Lower lobe of right lung (tissue), 2 donors: ENCODE measurements at places on chromosomes 4 and X. TPM values are rescaled to one million over a fixed set of nuclear protein-coding genes. Genes with fewer than 3 reads are reported as not detected.

GRCh38 chrX:76517544-76517943 lies 90.0 kb downstream of the MAGEE1 start:
- no peak overlapping the region for H3K27ac ChIP-seq
- no peaks in the 10 kb centered on the region for H3K27me3 ChIP-seq
- H3K36me3 ChIP-seq = no peaks in the 10 kb centered on the region
- H3K4me1 ChIP-seq = no peaks in the 10 kb centered on the region
- no peak overlapping the region for H3K4me3 ChIP-seq
- DNase-seq = no peak

GRCh38 chrX:136157187-136157586 lies 9.9 kb downstream of the FHL1 start:
- H3K27ac ChIP-seq = no peak overlapping the region
- DNase-seq = no peak
- no peaks in the 10 kb centered on the region for H3K27me3 ChIP-seq
- no peaks in the 10 kb centered on the region for H3K36me3 ChIP-seq

GRCh38 chrX:96311366-96311765 lies 373.3 kb upstream of the DIAPH2 start:
- H3K4me1 ChIP-seq = no peaks in the 10 kb centered on the region
- no peak overlapping the region for H3K4me3 ChIP-seq
- H3K36me3 ChIP-seq = no peaks in the 10 kb centered on the region
- H3K27ac ChIP-seq = no peak overlapping the region
- no peaks in the 10 kb centered on the region for H3K27me3 ChIP-seq

GRCh38 chrX:9997524-9997923 lies 30.4 kb downstream of the CLDN34 start:
- no peaks in the 10 kb centered on the region for H3K4me1 ChIP-seq
- H3K27me3 ChIP-seq = no peaks in the 10 kb centered on the region
- H3K36me3 ChIP-seq = no peaks in the 10 kb centered on the region
- no peak overlapping the region for H3K4me3 ChIP-seq
- DNase-seq = no peak
- no peak overlapping the region for H3K27ac ChIP-seq

DNA sequence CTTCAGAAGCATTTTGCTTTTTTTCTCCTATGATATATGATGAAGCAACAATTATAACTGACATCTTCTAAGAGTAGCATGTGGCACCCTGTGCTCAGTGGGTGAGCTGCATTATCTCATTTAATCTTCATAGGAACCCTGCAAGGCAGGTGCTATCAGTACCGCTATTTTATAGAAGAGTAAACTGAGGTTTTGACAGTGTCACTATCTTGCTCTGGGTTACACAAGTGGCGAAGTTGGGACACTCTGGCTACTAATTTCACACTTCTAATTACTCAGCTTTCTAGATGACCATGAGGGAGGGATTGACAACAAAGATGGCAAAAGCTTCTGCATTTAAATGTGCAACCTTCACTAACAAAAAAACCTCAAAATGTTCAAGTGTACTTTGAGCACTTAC lies 76.9 kb upstream of the CAMK2D start:
- no peaks in the 10 kb centered on the region for H3K36me3 ChIP-seq
- no peak overlapping the region for H3K4me3 ChIP-seq
- DNase-seq = no peak
- H3K4me1 ChIP-seq = no peaks in the 10 kb centered on the region

DNA sequence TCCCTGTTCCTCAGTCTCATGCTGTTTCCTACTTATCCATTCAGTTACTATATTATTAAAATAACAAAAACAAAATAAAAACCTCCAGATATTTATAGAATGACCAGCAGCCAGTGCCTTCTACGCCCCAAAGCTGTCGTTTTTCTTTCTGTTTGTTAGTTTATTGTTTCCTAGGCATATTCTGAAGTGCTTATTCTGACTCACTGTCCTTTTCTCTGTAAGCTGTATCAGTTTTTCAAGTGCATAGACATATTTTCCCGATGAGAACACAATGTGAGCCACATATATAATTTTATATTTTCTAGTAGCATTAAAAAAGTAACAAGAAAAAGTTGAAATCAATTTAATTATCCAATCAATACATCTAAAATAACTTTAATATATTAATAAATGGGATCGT lies 2158.6 kb upstream of the TENM3 start:
- no peaks in the 10 kb centered on the region for H3K27me3 ChIP-seq
- no peak for DNase-seq
- H3K36me3 ChIP-seq = no peaks in the 10 kb centered on the region
- no peak overlapping the region for H3K4me3 ChIP-seq
- H3K4me1 ChIP-seq = no peaks in the 10 kb centered on the region

- H3K36me3 ChIP-seq = no peaks in the 10 kb centered on the region
- H3K4me1 ChIP-seq = no peaks in the 10 kb centered on the region
- H3K27ac ChIP-seq = no peak overlapping the region
- H3K4me3 ChIP-seq = no peak overlapping the region
- H3K27me3 ChIP-seq = no peaks in the 10 kb centered on the region
Measured at GRCh38 chr4:7425591-7426468, 8.9 kb downstream of the PSAPL1 start.

IL21 gene
- total RNA-seq = not detected

C4orf36 gene
- 1.6 TPM for total RNA-seq
